ENCODE measurements at places on chromosomes 12 and 14.

DNA sequence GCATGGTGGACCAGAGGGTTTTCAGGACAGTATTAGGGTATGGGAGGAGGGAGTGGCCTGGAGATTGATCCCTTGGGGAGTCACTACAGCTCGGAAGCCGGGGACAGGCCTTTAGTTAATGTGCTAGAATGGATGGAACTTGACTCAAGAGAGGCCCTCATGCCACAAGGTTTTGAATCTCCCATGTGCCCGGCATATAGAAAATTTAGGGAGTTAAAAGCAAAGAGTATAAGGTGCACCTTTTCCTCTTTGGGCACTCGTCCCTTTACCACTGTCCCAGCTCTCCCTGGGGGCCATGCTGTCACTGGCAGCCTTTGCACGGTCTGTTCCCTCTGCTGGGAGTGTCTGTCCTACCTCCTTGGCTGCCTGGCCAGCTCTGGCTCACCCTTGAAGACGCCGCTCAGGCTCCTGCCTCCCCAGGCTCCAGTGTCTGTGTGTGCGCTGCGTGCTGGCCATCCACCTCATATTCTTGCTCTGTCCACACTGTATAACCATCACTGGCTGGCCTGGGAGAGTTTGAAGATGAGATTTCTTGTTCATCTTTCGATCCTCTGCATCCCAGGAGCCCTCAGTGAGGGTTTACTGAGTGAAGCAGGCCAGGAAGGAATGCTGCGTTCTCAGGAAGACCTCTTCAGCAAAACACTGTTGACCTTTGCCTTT, 161.3 kb downstream of the ZFP36L1 start:
- DNase-seq, result no peak

GRCh38 chr12:90888316-90888715, 66.7 kb downstream of the CCER1 start:
- no peak for DNase-seq

DNA sequence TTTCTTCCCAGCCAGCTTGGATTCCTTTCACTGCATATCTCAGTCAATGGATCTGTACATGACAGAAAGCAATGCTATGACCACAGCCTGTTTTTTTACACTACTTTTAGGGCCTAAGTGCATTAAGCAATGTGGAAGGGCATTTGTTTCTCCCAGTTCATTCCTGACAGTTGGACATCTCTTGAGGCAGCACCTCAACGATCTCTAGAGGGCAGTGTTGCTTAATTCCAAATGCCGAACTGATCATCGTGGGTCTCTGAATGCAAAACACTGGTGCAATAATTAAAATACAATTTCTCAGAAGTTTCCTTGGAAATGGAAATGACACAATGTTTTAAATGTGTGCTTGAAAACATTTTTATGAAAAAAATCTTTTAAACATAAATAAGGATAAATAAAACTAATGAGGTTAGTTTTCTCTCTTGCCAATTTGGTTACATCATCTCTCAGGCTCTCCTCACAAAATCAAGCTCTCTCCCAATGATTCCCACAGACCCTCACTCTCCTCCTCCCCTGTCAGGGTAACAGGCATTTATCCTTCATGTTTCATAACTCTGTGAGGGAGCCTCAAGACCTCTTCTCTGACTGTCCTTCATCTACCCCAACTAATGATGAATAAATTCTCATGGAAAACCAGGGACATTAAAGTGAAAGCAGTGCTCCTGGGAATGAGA, 192.4 kb upstream of the SLC16A7 start:
- no peak for DNase-seq

GRCh38 chr12:13749389-13749788, 232.0 kb downstream of the GRIN2B start:
- DNase-seq, result no peak

DNA sequence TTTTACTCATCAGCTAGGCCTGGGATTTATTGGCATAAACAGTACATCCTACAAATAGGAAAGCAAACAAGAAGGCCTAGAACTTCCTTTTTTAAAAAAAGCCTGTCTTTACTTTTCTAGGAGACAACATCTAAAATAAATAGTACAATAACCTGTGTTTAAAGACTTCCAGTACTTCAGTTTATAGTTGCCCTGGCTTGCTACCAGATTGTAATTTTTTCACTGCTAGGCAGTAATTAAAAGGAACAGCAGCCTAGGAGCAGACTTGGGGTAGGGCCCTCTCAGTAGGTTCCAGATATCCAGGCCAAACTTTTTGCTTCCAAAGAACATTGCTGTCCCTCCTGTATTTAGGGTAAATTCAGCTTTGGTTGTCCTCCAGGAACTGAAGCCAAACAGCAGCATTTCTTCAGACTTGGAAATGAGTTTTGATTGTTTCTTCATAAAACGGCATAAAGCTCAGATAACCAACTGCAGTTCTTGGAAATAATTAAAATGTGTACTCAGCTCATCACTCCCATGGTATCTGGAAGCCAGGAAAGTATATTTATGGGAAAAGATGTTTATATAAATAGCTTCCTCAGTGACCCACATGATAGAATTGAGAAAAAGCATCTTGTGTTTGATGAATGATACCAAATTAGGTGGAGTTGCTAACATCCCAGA, 61.7 kb downstream of the PPP1R36 start:
- DNase-seq, result no peak

GRCh38 chr12:12513416-12514006, 49.2 kb downstream of the DUSP16 start:
- no peak for DNase-seq

GRCh38 chr12:17148706-17149105, 542.7 kb upstream of the LMO3 start:
- no peak for DNase-seq

- DNase-seq, result no peak
Observed at GRCh38 chr12:108367436-108367835, 28.3 kb upstream of the CMKLR1 start.

DNA sequence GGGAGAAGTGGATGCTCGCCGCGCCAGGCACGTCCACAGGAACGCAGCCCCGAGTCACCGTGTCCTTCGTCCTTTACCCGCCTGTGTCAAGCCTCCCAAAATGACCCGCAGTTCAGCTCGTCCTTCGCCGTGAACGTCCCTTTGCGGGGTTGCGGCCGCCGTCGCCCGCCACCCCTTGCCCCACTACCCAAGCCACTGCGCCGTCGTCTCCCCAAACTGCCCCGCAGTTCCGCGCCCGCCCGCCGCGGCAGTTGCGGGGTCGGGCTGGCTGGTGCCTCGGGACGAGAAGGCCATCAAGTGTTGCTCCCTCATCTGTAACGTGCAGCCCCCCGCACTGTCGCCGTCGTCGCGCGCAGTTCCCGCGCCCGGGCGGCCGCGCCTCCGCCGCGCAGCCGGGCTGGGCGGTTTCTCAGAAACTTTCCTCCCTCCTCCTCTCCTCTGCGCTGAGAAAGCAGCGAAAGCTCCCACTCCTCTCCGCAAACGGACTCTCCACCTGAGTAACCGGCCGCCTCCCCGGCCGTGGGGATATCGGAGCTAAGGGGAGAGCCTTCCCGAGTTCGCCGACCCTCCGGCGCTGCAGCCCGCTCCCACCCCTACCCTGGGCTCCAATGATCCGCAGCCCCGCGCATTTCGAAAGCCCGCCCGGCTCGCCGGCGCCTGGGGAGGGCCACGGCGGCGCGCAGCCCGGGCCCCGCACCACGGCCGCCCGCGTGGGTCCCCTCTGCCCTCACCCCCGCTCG, 6.7 kb downstream of the CDKN1B start:
- no peak for DNase-seq

GRCh38 chr12:759628-760027, 7.2 kb downstream of the WNK1 start:
- DNase-seq, result no peak

- DNase-seq, result no peak
Observed at GRCh38 chr12:19946550-19946949, 421.8 kb upstream of the PDE3A start.

GRCh38 chr14:68523989-68524725, 268.7 kb downstream of the ZFP36L1 start:
- no peak for DNase-seq

DNA sequence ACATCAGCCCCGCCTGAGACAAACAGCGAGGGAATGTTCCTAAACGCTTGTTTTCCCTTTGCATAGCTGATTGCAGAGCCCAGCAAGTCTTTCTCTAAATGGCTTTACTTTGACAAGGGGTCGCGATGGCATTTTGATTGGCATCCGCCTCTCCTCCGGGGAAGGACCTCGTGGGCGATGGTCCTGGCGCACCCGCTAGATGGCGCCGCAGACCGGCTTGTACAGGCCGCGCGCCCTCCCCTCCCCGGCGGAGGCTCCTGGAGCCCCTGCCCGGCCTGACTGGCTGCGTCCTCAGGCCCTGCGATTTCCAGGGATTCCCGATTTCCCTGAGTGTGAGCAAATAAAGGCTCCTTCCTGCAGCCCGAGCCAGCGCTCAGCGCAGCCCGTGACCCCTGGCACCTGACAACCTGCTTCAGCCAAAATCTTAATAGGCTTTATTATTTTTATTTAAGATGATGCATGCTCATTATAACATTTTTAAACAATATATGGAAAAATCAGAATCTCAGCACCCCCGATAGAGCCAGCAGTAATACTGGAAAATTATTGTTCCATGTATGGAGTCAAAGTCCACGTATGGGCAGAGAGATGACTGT, 468.3 kb downstream of the AACS start:
- DNase-seq, result no peak

GRCh38 chr14:33812601-33813000, 138.3 kb downstream of the EGLN3 start:
- no peak for DNase-seq

DNA sequence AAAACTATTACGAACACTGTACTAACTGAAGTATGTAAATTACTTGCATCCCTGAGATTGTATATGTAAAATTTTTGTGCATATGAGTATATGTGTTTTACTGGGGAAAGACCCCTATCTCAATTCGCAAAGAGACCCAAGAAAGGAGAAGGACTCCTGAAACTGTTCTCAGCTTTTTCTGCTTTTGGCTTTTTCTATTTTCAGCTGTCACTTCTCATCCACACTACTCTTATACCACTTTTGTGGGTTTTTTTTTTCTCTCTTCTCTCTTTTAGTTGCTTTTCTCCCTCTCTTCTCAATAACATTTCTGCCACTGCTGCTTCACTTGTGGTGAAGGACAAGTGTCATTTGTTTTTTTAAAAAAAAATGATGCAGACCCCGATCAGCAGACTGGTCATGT, 39.8 kb downstream of the NIN start:
- DNase-seq, result no peak

- no peak for DNase-seq
Observed at GRCh38 chr14:98200601-98201000, 1071.4 kb downstream of the BCL11B start.

- no peak for DNase-seq
Observed at GRCh38 chr12:106331599-106331998, 25.9 kb upstream of the POLR3B start.

DNA sequence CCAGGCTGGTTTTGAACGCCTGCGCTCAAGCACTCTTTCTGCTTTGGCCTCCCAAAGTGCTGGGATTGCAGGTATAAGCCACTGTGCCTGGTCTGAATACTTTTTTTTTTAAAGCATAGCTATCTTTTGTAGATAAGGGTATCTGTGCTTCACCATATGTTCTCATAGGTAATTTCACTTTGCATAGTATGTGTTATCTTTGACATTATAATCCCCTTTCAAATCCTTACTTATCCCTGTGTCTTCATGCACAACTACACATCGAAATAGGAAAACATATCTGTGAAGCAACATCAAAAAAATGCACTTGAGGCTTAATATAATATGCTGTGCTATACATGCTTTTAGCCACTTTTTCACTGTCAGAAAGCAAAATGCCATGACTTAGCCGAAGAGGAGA, 94.1 kb downstream of the SLC35F4 start:
- DNase-seq, result no peak

GRCh38 chr12:28604240-28604639, 414.0 kb downstream of the CCDC91 start:
- no peak for DNase-seq

- peak; percentile 62 for DNase-seq
Observed at GRCh38 chr12:6423267-6424007, 21.3 kb upstream of the CD27 start.

- DNase-seq, result no peak
Observed at GRCh38 chr12:4108803-4109345, 164.7 kb upstream of the CCND2 start.

GRCh38 chr14:29446971-29447370, 480.7 kb downstream of the PRKD1 start:
- DNase-seq, result no peak

DNA sequence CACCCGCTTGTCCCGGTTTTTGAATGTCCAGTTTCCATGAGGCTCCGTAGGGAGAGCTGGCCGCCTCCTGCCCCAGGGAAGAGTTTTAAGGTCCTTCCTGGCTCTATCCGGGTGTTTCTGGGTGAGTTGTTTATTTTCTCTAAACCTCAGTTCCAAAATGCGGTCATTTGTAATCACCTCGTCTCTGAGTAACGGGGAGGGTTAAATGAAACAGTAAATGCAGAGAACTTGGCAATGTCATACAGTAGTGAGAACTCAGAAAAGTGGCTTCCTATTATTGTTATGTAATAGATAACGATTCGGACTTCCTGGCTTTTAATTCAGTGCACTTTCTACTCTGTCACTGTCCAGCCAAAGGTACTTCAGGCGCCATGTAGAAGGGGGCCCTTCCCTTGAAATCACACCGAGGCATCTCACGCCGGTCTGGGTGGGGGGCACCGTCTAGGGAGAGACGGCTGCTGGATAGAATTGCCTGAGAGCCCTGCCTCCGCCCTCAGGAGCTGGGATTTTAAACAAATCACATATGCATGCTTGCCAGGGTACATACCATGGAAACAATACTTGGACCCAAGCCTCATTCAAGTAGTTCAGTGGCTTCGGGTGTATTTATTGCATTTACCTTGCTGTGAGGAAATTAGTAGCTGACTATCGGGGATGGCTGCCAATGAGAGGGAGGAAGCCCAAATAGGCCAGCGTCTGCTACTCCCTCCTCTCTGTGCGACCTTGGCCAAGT, 26.4 kb downstream of the NOS1 start:
- no peak for DNase-seq

GRCh38 chr12:52437508-52437907, 3.3 kb upstream of the KRT75 start:
- no peak for DNase-seq

- no peak for DNase-seq
Observed at GRCh38 chr14:55220230-55220629, 28.8 kb upstream of the DLGAP5 start.

- DNase-seq, result no peak
Observed at GRCh38 chr14:64634558-64634957, 69.7 kb upstream of the PLEKHG3 start.

DNA sequence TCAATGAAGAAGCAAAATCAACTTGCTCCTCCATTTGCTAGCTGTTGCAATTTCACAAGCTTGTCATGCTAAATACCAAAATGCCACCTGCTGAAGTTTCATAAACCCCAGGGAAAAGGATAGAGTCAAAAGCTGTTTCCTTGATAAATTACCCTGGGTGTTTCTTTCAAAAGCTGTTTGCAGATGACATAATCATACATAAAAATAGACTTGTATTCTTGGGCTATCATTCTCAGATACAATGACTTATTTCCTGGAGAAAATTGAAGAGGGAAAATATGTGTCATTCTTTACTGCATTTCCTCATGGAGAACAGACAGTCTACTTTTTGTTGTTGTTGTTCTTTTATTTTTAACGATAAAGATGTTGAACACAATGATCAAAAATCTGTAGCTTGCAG, 119.2 kb downstream of the GALC start:
- DNase-seq, result no peak

GRCh38 chr14:100471441-100472093, 115.7 kb downstream of the BEGAIN start:
- DNase-seq, result no peak

- DNase-seq, result no peak
Observed at GRCh38 chr14:93709249-93709648, 79.0 kb downstream of the PRIMA1 start.

- no peak for DNase-seq
Observed at GRCh38 chr12:77007476-77007875, 57.9 kb downstream of the E2F7 start.

- no peak for DNase-seq
Observed at GRCh38 chr12:14577344-14577743, 9.7 kb upstream of the PLBD1 start.

Measured in stimulated activated CD8-positive, alpha-beta memory T cell treated with anti-CD3 and anti-CD28 coated beads, Interleukin-2, amount 100 ng/mL, for 1 hour (primary cell).